Right renal pelvis (tissue), 4 donors: ENCODE measurements at places on chromosomes 7 and 10. TPM values are rescaled to one million over a fixed set of nuclear protein-coding genes. Genes with fewer than 3 reads are reported as not detected.

CPN1 gene
- polyA plus RNA-seq, result 2.3 TPM

- no peak for DNase-seq
These were observed 11.4 kb upstream of the CHST3 start for GRCh38 chr10:71952745-71953144.

CNTNAP2 gene
- polyA plus RNA-seq, result 28.4 TPM

GRCh38 chr7:141610671-141611070 is 59.5 kb downstream of the AGK start:
- DNase-seq, result no peak

GRCh38 chr7:83267141-83267631 is 104.5 kb upstream of the PCLO start:
- peak; percentile 49 for DNase-seq

MMP21 gene
- 0.27 TPM for polyA plus RNA-seq

COL13A1 gene
- 19.5 TPM for polyA plus RNA-seq

SMIM30 gene
- 112 TPM for polyA plus RNA-seq

DNA sequence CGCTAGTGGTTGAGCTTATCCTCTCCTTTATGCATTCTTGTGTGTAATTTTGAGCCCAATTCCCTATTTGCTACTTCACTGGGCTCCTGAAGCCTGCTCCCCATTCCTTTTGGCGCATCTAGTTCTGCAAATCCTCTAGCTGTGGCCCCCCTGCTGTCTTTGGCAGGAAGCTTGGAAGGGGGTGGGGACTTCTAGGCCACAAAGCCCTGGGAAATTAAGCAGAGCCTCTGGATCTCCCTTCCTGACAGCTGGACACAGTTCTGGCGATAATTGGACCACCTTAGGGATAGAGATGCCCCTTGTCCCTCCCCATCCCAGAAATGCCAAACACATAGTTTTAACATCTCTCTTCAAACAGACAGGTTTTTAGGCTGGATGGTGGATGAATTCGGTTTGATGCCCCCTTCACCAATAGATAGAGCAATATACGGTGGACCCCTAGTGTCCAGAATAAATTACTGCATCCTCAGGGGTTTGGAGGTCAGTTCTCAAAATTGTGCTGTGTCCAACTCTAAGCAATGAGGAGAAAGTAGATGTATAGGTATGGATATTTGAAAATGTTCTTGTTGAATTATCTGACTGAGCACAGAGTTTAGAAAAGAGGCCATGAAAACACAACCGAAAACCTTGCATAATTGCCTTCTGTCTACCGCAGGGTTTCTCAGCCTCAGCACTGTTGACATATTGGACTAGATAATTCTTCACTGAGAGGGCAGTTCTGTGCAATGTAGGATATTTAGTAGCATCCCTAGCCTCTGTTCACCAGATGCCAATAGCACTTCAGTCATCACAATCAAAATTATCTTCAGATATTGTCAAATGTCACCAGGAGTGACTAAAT is 75.5 kb downstream of the PAPSS2 start:
- no peak for DNase-seq
